K562 (cell line): ENCODE measurements at places on chromosomes 4 and X. TPM values are rescaled to one million over a fixed set of nuclear protein-coding genes. Genes with fewer than 3 reads are reported as not detected.

GRCh38 chrX:101407167-101407747 is 468 bp downstream of the GLA start:
- no peak for DNase-seq

DNA sequence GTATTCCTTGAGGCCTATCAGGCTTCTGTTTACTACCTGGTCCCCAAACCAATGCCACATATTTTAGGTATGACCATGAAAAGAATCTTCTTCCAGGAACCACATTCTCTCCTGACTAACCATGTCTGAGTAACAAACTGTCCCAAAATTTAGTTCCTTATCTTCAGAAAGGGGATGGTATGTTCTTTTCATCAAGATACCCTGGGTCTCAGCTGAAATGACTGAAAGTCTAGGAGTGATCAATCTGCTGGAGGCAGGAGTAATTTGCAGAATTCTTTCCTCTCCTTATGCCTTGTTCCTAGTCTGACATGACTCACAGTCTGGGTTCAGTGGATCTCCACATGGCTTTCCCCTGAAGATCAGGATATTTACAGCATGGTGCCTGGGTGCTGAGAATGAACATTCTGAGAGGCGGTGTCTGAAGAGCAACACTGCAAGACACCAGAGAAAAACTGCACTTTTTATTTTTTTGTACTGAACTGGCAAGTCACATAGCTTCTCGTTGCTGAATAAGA is 665.5 kb downstream of the TLL1 start:
- no peak for DNase-seq

GRCh38 chrX:53476371-53476770 is 42.2 kb upstream of the HSD17B10 start:
- DNase-seq: no peak

GATA1 gene
- 291 and 297 TPM in 2 replicates for total RNA-seq

DNA sequence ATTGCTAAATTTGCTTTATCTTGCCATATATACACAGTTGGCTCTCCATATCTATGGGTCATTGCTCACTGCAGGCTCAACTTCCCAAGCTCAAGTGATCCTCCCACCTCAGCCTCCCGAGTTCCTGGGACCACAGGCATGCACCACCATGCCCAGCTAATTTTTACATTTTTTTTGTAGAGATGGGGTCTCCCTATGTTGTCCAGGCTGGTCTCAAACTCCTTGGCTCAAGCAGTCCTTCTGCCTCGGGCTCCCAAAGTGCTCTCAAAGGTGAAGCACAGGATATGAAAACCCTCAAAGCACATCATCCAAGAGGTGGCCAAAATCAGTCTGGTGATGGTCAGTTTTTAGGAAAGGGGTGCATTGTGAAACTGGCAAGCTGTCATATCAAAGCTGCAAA is 11.8 kb downstream of the CDS1 start:
- DNase-seq: no peak

SLC16A2 gene
- total RNA-seq: 0.07 and 0.13 TPM in 2 replicates

PRSS12 gene
- 0.13 TPM in 1 of 2 replicates, not detected in the other for total RNA-seq
